ENCODE measurements at places on chromosomes 1 and 21.

DNA sequence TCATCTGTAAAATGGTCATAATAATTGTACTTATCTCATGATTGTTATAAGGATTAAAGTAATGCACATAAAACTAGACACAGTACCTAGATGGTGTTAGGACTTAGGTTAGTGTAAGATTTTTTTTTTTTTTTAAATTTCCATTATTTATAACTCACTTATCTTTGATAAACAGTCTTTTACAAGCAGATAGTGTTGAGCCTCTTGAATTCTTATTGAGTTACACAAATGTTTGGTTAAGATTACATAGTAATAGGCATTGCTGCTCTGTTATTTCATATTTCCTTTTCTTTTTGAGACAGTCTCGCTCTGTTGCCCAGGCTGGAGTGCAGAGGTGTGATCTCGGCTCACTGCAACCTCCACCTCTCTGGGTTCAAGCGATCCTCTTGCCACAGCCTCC, 15.4 kb downstream of the MRPS6 start:
- no peak for DNase-seq

GRCh38 chr1:34286511-34286910, 109.8 kb downstream of the C1orf94 start:
- no peak for DNase-seq

- DNase-seq, result no peak
These were observed 35.0 kb downstream of the MORN1 start for GRCh38 chr1:2356401-2356800.

DNA sequence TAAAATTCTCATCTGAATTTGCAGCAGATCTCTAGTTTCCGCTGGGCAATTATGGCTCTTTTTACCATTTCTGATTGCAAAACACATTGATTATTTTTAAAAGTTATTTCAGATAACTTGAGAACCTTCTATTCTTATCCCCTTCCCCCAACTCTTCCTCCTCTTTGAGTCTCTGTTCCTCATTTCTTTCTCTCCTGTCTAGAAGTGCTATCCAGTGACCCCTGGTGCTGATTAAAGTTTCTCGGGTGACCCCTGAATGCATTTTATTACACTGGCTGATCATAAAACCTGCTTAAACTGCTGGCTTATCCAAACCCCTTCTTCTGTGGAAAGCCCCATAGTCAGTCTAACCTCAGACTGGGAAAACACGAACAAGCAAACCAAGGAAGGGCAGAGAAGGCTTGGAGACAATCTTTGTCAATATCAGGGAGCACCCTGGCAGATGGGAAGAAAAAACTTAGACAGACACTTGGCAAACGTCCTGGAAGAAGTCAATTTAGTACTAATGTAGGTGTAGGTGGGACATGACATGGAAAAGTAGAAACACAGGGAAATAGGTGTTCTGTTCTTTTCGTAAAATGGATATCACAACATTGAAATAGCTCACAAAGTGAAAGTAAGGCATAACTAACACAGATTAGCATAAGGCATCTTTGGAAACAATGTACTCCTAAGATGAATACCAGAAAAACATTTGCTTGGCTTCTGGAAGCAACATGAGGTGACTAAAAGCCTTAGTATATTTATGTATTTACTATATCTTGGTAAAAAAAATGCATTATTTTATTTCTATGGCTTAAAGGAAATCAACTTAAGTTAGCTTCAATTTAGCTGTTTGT, 61.4 kb downstream of the GORAB start:
- no peak for DNase-seq

DNA sequence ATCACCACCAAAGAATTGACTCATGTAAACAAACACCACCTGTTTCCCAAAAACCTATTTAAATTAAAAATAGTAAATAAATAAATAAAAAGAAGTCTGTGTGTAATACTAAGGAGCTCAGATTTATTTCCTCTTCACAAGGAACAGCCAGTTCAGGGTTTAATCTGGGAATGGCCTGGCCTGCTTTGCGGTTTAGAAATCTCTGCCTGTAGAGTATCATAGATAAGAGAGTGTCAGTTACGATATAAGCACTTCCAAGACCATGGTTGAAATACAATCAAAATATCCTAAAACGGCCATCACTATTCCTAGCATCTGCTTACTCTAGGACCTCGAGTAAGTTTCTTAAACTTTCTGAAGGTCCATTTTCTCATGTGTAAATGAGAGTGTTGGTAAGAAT, 274.4 kb downstream of the PLPP3 start:
- DNase-seq, result no peak

DNA sequence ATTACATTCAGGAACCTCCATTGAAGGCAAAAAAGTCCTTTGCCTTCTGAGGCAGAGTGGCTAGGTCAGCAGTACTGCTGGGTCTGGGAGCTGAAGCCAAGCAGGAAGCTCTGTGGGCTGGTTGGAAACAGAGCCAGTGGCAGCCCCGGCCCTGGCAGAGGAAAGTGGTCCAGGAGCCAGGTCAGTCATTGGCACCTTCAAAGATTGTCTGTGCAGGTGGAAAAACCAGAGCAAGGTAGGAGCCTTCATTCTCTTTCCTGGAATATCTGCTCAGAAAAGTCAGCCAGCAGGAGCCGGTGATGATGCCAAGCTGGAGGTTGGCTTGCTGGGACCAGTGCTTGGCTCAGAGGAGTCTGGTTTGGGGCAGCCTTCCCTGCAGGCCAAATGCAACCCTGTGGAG, 12.5 kb upstream of the DISP3 start:
- no peak for DNase-seq

DNA sequence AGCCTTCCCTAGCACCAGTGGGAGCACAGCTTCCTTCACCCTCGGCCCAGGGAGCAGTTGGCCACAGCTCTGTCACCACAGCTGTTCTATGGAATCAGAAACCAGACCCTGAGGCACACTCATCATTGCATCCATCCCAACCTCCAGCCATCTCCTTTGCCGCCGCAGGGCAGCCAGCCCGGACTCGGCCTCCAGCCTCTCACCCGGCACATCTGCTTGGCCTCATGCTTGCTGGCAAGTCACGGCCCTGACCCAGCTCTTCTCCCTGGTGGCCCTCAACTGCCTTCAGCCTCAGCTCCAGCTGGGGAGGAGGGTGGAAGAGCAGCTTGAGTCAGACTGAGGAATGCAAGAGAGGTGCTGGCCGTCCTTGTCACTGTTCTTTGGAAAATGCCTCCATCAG, 59.8 kb downstream of the TOR1AIP2 start:
- no peak for DNase-seq

GRCh38 chr1:244761279-244761678, 74.2 kb upstream of the COX20 start:
- DNase-seq, result no peak

DNA sequence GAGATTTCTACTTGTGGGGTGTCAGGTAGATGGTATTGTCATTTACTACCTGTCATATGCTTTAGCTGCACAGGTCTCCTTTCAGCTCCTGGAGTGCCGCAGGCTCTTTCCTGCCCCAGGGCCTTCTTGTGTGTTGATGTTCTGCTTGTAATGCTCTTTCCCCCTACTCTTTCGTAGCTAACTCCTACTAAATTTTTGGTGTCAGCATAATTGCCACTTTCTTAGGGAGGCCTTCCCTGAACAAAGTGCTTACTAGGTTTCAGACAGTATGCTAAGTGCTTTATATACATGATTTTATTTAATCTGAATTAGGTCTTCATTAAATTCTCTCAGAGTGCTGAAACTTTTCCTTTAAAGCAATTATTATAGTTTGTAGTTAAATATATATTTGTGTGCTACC, 4.8 kb upstream of the THEM4 start:
- DNase-seq, result no peak

DNA sequence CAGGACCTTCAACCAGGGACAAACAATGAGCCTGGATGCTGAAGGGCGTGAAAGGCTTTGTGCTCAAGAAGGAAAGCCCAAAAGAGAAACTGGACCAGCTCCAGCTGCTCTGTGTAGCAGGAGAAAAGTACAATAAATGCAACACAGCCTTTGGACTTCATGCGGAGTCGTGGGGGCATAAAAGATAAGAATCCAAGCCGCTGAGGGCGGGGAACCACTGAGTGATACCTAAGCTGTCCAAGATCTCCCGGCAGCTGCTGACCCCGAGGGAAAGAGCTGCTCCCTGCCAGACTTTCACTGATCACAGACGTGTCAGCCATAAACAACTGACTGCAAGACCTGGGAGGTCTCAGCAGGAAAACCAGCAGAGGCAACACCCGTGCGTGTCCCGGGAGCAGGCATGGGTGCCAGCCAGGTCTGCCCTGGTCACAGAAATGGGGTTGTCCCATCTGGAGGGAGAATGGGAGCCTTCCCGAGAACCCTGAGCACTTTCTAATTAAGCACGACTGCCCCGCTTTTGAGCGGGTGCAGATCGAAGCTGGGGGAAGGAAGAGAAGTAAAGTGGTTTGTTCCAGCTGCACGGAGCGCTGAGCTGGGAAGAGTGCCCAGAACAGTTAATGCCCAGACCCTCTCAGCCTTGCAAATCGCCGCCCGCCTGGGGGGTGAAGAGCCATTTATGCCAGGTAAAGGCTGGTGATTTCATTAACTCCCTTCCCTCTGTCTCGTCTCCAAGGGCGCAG, 68.3 kb upstream of the TARDBP start:
- DNase-seq, result no peak

DNA sequence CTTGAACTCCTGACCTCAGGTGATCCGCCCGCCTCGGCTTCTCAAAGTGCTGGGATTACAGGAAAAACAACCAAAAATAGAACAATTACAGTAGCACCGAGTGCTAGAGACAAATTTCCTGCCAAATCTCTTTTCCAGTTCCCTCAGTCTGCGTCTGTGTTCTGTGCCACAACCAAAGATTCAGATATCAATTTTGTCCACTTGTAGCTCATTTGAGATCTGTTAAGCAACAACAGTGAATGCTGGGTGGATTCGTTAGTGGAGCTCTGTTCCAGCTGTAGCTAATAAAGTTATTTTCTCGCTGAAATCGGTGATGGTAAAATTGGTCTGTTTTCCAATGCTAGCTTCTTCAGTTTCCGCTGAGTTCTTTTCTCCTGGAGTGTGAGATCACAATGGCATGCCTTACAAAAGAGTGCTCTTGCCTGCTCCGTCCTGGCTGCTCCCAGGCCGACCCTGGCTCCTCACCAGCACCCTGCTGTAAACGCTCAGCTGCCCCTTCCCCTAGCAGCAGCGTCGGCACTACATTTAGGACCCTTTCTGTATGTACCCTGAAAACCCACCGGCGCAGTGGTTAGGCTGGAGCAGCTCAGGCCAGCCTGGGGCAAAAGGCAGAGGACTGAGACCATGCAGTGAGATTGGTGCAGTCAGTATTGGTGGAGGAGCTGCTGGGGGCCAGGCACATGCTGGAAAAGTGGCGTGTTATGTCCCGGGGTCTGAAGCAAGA, 395.4 kb downstream of the KIF26B start:
- no peak for DNase-seq

- DNase-seq, result no peak
These were observed 11.6 kb upstream of the BSDC1 start for GRCh38 chr1:32405672-32406467.

DNA sequence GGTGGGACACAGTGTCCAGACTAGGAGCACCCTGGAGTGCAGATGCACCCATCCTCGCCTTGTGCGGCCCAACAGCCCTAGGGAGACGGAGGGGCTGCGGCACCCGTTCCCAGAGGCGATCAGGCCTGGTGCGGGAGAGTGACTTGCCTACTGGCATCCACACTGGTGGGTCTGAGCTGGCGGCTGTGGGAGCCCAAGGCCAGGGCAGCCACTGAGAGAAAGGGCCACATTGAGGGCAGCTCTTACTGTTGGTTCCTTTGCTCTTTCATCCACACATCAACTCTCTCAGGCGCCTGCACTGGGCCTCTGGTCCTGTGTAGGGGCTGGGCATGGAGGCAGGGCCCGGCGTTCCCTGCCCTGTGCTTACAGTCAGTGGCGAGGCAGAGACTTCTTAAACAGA, 8.6 kb downstream of the PODN start:
- no peak for DNase-seq

GRCh38 chr1:157170677-157171515, 32.7 kb upstream of the ETV3 start:
- peak; percentile 38 for DNase-seq

- DNase-seq, result no peak
These were observed 128.8 kb downstream of the PDE4B start for GRCh38 chr1:65921446-65921845.

DNA sequence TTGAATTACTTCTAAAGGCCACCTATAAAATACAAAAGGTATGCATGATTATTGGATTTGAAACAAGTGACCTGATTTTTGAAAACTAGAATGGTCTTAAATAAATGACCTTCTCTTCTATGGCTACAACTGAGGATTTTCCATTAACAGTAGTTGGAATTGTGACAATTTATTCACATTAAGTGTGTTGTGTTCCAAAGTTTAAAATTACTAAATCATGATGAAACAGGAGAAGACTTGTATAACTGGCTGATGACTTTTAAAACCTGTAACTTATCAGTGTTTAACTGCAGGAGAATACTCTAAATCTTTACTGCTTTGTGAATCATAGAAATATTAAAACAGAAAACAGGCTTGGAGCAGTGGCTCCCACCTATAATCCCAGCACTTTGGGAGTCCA, 4.6 kb downstream of the KCNT2 start:
- no peak for DNase-seq
